ENCODE measurements at places on chromosomes 7 and 10.

GRCh38 chr7:142720172-142720773 lies 29.0 kb upstream of the PRSS1 start:
- DNase-seq: no peak

DNA sequence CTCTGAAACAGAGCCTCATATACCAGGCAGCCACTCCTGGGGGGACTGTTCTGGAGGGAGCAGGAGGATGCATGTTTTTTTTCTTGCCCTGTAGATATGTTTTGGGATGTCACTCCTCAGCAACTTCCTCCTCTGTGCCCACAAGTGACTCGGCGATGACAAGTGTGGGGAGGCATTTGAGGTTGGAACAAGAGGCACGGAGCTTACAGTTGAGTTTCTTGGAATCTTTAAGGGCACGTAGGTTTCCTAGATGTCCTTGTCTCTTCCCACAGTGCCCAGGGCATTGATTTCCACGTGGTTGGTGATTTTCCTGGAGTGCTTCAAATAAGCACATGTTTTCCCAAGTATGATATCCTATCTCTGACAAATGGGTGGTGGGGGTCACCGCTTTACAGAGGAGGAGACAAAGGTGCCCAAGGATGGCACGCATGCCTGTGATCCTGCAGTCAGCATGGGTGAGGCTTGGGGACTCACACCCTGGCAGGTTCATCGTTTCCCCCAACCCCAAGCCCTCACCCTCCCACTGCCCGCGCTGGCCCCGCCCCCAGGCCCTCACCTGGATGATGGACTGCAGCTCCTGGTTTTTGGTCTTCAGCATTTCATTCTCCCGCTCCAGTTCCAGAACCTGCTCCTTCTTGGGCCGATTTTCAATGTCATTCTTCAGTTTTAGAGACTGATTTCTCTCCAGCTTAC lies 95.2 kb upstream of the GNA12 start:
- DNase-seq: no peak

GRCh38 chr10:103792547-103792946 lies 62.8 kb downstream of the SH3PXD2A start:
- DNase-seq: no peak

DNA sequence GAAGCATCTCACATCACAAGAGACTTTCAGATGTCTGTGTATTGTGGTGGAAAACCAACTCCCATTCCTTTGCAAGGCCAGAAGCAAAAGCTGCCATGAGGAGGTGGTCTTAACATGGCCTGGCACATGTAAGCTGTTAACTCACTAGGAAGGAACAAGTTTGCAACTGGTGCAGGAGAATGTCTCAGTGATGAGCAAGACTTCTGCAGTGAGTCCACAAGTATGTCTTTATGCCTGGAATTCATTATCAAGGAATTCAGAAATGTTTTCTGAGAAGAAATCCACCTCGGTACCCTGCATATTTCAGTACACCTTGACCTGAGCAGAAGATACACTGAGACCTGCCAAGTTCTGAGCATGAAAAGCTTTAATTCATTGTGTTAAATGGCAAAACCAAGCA lies 1033.1 kb downstream of the NRG3 start:
- no peak for DNase-seq

DNA sequence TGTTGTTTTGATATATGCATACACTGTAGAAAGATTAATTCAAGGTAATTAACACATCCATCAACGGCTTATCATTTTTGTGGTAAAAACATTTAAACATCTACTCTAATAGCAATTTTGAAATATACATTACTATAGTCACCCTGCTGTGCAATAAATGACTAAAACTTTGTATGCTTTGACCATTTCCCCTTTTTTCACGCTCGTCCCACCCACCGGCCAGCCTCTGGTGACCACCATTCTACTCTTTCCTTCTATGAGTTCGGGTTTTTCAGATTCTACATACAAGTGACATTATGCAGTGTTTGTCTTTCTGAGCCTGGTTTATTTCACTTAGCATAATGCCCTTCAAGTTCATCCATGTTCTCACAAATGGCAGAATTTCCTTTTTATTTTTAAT lies 21.3 kb downstream of the CYCS start:
- no peak for DNase-seq

DNA sequence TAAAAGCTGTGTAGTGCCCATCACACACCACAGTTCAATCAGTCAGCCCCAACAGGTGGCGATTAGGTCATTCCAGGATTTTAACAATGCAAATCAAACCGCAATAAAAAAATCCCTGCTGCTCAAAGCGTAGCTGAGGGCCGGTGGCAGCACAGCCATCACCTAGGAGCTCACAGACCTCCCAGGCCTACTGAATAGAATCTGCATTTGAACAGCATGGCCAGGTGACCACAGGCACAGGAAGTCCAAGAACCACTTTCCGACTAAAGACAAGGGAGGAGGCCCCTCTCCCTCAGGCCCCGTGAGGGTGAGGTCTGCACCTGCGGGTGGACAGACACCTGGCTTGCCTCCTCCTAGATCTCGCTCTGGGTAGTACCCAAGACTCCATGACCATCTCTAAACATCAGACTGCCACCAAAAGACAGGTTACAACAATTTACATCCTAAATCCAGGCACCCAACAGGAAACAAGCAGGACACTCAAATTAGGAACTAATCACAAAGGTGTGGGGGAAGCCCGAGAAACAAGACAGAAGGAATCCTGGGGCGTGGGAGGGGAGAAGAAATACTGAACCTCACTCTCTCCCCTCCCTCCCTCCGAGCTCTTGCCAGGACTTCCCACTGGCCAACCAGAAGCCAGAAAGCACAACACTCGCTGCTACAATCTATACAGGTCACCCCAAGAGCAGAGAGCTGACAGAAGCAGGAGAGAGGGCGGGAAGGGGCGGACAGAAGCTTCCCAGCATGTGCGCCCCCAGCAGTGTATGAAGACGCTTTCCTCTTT lies 19.2 kb downstream of the GNA12 start:
- DNase-seq: no peak

- DNase-seq: no peak
Measured at GRCh38 chr7:116169060-116169459, 41.3 kb upstream of the TES start.

DNA sequence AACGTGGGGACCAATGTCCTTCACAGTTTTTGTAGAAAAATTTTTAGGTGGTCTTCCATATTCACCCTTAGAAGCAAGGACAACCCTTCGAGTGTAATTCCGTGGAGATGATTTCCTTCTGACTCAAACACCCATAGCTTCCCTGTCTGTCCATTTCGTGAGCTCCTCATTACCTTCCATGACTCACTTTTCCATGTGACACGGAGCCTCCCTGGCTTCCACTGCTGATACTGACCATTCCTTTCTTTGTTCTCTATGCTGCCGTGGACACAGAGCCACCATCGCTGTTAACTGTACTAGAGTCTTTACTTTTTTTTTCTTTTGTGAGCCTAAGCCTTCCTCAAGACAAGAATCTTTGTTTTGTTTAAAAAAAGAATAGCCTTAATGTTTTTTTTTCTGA lies 12.5 kb upstream of the ARMS2 start:
- no peak for DNase-seq

DNA sequence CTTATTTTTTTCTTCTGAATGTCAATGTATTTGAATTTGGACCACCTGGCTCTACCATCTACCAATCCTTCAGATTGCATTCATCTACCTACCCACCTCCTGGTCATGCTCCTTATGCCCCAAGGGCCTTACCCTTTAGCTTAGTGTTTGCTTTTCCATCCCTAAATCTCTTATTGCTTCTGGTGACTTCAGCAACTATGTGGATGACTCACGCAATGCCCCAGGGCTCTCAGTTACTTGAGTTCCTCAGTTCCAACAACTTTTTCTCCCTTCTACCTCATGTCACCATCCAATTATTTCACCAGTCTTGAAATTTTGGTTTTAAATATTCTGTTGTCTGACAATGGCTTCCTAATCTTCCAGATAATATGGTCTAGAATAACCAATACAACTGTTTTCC lies 118.9 kb downstream of the CFAP58 start:
- DNase-seq: no peak

GRCh38 chr10:124236816-124237215 lies 143.4 kb upstream of the CHST15 start:
- no peak for DNase-seq

DNA sequence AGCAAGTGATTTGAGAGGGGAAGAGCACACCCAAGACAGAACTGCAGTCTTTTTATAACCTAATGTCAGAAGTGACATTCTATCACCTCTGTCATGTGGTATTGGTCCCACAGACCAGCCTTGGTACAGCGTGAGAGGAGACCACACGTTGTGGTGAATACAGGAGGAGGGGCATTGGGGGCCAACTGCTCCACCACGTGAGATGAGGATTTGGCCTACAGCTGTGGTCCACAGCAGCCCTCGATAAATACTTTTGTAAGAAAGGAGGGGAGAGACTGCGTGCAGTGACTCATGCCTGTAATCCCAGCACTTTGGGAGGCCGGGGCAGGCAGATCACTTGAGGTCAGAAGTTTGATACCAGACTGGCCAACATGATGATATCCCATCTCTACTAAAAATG lies 243.1 kb downstream of the FGFR2 start:
- DNase-seq: no peak

- no peak for DNase-seq
Measured at GRCh38 chr10:63266391-63267316, 133.5 kb downstream of the NRBF2 start.

DNA sequence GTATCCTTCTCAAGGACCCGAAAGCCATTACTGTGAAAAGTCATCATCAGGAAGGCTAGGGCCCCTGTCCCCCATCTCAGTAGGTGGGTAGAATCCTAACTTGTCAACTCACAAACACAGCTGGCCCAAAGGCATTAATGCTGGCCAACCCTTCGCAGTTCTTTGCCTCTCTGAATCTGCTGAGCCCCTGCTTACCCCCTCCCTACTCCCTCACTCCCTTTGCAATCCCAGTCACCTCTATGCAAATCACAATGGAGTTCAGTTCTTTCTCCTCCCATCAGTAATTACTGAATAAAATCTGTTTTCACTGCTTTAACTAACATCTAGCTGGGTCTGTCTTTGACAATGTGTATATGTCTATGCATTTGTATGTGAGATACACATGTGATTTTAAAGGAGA lies 38.1 kb upstream of the AOAH start:
- DNase-seq: no peak
